ENCODE measurements at places on chromosomes 16 and 17.

DNA sequence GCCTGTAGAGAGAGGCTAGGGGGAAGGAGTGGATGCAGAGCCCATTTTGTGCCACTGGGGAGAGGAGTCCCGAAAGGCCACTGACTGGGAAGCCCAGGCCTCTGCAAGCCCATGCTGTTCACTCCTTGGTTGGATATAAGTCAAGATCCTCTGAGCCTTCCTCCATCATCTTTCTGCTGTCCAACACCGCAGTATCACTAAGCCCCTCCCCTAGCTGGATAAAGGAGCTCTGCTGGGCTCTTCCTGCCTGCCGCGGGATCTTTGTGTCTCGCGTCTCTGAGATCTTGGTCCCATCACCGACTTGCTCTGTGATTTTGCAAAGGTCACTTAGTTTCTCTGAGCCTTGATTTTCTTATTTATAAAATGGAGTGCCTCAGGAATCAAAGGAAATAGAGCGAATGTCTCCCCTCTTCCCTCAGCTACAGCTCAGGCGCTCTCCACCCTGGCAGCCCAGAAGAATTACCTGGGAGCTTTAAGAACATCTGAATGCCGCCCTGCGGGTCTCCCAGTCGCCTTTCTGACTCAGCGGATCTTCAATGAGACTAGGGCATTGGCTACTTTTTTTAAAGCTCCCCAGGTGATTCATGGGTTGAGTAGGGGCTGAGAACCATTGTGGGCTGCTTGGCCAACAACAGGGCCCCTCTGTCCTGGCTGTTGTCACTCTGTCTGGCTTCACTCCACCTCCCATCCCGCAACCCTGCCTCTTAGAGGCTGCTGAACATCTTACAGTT, 25.2 kb upstream of the TMEM220 start:
- no peak for DNase-seq

DNA sequence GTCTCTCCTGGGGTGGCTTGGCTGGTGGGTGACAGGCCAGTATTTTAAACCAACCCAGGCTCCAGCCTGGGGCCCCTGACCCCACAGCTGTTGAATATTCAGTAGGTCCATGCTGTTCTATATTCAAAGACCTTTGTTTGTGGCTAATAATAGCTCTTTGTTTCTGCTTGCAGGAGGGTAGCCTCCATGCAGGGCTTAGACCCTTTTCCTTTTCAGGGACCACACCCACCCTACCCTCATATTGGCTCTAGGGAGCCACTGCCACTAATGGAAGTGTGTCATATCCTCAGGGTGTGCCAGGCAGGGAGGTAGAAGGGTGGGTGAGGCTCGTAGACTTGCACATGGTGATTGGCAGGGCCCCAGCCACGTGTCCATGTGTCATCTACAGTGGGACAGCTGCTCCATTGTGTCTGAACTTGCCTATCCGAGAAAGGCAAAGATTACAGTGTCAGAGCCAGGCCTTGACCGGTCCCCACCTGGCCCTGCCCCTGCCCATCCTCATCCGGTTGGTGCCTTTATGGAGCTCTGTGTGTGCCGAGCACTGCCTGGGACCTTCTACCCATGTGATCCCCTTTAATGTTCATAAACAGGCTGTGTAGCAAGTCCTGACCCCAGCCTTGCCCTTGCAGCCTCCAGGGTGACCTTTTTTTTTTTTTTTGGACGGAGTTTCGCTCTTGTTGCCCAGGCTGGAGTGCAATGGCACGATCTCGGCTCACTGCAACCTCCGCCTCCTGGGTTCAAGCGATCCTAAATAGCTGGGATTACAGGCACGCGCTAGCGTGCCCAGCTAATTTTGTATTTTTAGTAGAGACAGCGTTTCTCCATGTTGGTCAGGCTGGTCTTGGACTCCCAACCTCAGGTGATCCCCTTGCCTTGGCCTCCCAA, 22.1 kb downstream of the TMC7 start:
- no peak for DNase-seq

DNA sequence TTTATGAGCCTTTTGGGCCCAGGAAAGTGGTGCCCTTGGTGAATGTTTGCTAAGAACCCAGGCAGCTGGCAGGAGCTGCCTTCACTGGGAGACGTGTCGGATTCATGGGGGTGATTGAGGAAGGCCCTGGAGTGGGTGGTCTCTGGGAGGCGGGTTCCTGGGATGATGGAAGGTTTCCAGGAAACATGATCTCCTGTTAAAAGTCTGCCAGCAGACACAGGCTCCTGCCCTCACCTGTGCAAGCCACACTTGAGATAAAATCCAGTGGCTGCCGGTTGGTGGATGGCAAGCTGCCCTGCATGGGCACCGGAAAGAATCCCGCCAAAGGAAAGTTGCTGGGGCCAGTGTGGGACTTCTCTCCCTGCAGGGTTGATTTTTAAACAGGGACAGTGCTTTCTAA, 189.0 kb upstream of the CIBAR2 start:
- no peak for DNase-seq

GRCh38 chr17:4136373-4136772, 6.5 kb downstream of the ZZEF1 start:
- DNase-seq, result no peak

- DNase-seq, result no peak
Observed at GRCh38 chr17:57494443-57494842, 238.1 kb downstream of the MSI2 start.

DNA sequence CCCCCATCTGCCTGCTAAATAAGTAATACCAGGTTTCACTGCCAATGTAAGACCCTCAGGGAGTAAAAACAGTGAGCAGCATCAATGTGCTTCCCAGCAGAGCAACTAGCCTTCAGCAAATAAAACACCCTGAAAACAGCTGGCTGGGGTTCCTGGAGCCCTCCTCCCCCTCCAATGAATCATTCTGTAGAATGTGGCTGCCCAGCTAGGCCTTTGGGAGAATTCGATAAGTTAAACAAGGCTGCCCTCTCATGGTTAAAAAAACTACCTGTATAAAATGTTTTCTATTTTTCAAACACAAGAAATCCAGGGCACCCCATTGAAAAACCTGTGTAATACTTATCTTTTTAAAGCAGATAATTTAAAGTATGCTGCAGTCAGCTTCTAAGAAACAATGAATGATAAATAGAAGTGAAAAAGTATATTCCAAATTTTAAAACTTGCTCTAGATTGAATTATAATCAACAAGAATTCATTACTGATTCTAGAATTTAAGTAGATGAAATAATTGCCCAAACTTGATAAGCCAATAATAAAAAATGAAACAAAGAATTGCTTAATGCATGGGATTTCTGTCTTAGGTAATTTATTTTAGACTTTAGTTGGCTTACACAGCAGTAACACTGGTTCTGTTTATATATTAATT, 9.4 kb upstream of the TOM1L1 start:
- no peak for DNase-seq

- no peak for DNase-seq
Observed at GRCh38 chr16:49556606-49557446, 183.2 kb downstream of the C16orf78 start.

- no peak for DNase-seq
Observed at GRCh38 chr16:11979013-11979672, 2.6 kb downstream of the SNX29 start.

DNA sequence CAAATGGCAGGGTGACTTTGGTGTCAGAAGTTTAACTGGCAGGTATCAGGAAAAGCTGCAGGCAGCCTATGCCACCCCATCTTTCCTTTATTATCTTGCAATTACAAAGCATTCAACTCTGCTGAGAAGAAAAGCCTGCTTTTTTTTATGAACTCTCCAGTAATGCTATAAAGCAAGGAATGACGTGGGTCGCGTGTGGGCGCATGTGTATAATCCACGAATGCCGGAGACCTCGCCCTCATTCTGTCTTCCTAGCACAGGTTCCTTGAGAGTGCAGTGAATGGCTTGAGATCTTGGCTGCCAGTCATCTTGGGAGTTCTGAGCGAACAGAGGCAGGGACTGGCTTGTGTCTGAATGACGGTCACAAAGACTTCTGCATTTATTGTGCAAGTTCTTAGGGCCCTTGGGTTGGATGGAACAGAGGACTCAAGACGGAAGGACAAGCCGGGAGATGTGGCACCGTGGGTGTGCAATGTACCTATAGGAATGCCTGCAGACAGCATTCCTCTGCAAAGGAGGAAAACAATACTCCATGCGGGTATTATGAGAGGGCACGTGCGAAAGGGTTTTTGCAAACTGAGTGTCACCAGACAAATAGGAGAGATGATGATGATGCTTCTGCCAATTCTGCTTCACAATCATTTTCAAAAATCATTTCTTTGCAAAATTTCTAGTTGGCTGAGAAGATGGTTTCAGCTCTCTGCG, 96.1 kb upstream of the ELAC2 start:
- no peak for DNase-seq

- DNase-seq, result no peak
Observed at GRCh38 chr16:51416926-51417325, 265.9 kb upstream of the SALL1 start.

GRCh38 chr17:47239967-47240651, 13.5 kb upstream of the ITGB3 start:
- no peak for DNase-seq

- DNase-seq, result no peak
Observed at GRCh38 chr17:73841431-73842060, 197.3 kb upstream of the SDK2 start.

DNA sequence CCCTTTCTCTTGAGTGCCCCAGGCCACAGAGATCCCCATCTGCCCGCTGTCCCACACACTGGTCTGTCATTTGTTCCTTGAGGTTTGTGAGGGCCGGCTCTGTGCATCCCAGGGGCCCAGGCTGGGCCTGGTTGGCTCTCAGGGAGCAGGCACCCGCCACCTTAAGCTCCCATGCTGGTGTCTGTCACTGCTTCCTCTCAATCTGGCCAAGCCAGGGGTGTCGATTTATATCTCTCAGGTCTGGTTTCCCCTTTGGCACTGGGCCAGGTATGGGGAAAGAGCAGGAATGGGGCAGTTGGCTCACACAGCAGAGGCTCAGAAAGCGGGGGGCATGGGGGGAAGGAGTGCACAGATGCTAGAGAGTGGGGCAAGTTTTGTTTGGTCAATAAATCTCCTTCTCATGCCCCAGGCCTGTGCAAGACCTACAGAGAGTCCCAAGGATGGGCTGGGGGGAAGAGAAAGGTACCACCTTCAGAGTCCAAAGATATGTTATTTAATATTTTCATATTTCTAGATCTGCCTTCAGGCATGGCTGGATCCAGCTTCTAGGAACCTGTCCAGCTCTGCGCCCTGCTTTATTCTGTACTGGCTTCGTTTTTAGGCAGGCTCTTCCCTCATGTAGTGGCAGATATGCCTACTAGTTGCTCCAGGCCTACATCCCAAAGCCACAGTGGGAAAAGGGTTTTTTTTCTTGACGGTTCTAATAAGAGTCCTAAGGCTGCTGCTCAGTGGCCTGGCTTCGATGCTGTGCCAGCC, 34.3 kb downstream of the IL4R start:
- DNase-seq, result no peak

DNA sequence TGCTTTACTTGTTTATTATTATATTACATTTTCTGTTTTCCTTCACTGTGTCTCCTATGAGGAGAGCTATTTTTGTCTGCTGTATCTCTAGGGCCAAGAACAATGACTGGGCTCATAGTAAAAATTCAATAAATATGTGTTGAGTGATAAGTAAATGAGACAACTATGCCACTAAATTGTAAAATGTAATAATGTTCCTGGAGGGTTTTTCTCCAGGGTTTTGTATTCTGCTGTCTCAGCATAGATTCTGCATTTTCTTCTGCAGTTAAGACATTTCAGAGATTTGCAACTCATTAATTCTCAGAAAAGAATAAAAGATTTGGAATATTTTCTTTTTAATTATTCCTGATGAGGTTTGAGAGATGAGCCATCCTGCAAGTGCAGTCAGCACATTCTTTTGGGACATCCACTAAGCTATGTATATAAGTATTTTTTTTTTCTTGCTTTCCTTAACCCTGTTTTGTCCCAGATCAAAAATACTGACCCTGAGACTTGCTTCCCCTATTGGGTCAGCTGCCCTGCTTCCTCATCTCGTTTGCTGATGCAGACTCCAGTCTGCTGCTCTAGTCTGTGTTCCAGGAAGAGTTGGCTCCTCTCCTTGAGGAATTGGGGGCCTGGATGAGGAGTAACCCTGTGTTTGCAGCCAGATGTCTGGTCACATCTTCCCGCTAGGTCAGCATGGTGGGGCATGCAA, 122.9 kb downstream of the ABCA8 start:
- DNase-seq, result no peak

GRCh38 chr16:17459903-17460521, 10.7 kb downstream of the XYLT1 start:
- DNase-seq, result no peak

DNA sequence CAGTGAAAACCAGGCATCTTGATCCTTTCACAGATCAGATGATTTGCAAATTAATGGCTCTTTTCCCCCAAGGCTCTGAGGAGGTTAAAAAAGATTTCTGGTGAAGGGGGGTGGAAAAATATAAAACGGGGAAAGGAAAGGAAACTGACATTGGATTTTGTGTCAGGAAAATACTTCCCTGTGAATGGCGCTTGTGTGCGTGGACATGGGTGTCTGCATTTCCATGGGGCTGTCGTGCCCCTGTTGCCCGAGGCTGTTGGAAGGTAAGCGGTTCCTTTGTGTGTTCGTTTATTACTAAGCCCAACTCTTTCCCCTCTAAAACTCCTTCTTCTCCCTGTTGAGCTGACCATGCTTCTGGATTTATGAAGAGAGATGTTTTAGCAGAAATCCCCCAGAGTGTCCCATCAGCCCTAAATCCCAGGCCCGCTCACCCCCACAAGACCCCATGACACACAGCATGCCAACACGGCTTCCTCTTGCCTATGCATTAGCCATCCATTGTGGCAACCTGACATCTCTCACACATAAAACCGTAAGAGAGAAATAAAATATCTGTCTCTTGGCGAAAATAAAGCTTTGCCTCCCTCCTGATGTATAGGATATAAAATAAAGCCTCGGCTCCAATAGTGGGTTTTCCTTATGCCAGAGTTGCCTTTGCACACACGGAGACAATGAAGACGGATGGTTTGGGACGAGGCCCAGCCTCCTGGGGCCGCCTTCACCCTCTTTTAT, 7.3 kb upstream of the LHX1 start:
- DNase-seq, result no peak

DNA sequence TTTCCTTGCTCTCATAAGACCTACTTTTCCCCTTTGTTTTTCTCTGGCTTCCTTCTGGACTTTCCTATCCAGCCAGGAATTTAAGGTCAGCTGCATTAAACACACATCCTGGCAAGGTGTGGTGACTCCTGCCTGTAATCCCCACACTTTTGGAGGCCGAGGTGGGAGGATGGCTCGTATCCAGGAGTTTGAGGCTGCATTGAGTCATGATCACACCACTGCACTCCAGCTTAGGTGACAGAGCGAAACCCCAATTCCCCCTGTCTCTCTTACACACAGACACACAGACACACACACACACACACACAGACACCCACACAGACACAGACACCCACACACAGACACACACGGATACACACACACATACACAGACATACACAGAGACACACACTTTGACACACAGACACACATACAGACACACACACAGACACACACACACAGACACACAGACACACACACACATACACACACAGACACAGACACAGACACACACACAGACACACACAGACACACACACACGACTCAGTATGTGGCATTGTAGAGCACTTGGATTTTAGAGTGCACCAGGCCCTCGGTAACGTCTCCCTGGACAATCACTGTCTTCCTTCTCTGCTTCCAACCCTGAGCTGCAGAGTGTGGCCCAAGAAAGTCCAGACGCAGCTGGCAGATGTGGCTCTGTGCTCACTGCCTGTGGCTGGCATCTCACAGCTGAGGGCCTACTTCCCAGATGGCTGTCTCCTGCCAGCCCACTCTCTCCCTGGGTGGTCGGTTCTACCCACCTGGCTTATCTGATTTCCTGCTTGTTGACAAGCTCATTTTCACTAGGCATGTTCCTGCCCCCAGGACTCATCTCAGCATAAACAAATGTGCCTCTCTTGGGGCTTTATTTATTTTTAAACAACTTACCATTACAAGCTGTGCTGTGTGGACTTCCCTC, 39.0 kb downstream of the NLRP1 start:
- no peak for DNase-seq

GRCh38 chr16:4142268-4142667, 26.0 kb upstream of the ADCY9 start:
- no peak for DNase-seq

All from stimulated activated CD4-positive, alpha-beta T cell treated with anti-CD3 and anti-CD28 coated beads, Interleukin-1b, Interleukin-23, amount 100 ng/mL, for 4 hours (primary cell).